ENCODE measurements at places on chromosomes 5 and 9.
A peak's percentile ranks its signal among the peaks of the same experiment; 100 is the strongest.

- DNase-seq, result no peak
These were observed 367.4 kb upstream of the SMARCA2 start for GRCh38 chr9:1647776-1648175.

DNA sequence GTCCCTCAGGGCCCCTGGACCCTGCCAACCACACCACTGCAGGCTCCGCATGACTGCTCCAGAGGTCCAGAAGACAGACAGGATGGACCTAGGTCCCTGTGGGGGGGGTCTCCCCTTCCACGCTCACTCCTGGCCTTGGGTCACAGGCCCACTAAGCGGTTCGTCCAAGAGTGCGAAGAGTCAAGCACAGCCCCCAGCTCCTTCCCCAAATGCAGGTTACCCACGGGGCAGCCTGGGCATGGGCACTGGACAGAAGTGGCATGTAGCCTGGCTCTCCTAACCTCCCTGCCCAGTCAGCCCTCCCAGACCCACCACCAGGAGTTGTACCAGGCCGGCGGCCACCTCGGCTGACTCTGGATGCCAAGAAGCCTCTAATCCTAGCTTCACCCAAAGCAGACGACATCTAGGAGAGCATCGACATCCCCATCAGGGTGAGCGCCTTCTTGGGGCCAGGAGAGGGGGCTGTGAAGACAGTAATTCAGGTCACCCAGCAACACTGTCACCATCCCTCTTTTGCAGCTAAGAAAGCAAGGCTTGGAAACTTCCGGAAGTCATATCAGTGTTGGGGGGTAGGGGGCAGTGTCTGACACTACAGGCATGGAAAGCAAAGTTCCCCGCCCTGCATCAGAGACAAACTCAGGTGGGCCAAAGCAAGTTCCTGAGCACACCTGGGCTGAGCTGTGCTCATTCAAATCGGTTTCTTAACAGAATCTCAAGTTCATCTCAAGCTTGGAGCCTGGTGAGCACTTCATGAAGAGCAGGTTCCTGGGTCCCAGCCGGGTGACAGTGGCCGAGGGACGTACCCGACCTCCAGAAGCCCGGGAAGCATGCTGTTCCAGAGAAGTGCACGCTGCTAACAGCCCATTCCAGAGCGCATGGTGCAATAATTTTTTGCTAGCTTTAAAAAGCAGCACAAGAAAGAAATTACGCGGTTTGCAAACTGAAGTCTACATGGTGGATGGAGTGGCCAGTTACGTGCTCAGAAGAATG lies 68.7 kb downstream of the SEMA4D start:
- DNase-seq, result no peak

- DNase-seq, result no peak
These were observed 148.2 kb downstream of the C9orf50 start for GRCh38 chr9:129472651-129473102.

DNA sequence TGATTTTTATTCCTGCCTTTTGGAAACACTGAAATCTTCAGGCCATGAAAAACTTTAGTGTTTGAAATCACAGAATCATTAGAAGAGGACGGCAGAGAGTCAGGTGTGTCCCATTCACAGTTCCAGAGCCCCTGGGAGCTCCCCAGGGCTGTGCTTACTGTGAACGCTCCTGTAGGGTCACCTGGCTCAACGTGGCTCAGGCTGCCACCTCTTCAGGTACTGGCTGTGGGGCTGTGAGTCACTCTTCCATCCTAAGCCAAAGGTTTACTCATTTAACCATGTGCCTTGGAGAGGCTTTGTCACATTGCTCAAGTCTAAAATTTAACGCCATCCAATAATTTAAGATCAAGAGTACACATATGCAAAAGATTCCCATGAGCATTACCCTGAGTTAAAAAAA lies 50.2 kb upstream of the FSTL4 start:
- no peak for DNase-seq

GRCh38 chr9:132957805-132958204 lies 13.4 kb upstream of the TSC1 start:
- DNase-seq, result no peak

GRCh38 chr9:20377790-20378189 lies 244.5 kb downstream of the MLLT3 start:
- no peak for DNase-seq

DNA sequence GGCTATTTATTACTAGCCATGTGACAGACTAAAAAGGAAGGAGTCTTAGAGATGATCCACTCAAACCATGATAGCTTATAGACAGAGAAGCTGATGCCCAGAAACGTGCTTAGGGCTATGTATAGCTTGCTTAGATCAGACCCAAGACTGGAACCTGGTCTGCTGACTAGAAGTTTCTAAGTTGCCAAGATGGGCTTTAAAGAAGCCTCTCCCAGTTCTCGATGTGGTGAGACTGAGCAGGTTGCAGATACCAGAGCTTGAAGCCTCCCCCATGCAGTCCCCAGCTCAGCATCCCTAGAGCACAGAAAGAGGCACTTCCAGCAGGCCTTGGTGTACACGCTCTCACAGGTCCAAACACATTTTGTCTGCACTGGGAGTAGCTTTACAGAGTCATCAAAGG lies 51.1 kb upstream of the ATP10B start:
- no peak for DNase-seq

DNA sequence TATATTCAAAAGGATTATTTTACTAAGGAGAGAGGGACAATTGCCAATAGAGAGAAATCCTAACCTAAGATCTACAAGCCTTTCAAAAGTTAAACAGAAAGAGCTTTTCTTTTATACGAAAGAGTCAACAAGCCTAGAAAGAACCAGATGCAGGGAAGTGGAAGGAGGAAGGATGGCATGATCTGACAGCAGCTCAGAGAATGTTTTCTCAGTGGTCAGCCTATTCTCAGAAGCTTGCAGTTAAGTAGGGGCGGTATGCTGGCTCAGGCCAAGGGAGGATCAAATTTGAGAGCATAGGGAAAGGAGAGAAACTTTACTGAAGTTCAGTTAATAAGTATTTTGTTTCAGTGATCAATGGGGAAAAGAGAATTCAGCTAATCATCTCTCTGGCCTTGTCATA lies 88.0 kb upstream of the FTMT start:
- no peak for DNase-seq

- no peak for DNase-seq
These were observed 4.5 kb downstream of the CEMIP2 start for GRCh38 chr9:71763832-71764231.

DNA sequence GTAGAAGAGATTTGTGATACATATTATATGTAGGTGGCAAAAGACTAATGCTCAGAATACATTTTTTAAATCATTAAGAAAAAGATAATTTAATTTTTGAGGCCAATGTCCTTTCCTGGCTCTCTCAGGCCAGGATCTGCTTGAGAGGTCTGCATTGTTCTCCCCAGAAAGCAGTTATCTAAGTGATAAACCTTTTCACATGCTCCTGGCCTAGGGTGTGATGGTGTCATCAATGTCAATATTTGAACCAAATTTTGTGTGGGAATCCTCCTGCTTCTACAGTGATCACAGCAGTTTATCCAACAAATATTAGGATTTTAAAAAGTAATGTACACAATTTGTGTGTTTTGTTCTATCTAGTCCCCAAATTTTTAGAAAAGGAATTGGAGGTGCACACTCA lies 166.6 kb downstream of the DIRAS2 start:
- no peak for DNase-seq

DNA sequence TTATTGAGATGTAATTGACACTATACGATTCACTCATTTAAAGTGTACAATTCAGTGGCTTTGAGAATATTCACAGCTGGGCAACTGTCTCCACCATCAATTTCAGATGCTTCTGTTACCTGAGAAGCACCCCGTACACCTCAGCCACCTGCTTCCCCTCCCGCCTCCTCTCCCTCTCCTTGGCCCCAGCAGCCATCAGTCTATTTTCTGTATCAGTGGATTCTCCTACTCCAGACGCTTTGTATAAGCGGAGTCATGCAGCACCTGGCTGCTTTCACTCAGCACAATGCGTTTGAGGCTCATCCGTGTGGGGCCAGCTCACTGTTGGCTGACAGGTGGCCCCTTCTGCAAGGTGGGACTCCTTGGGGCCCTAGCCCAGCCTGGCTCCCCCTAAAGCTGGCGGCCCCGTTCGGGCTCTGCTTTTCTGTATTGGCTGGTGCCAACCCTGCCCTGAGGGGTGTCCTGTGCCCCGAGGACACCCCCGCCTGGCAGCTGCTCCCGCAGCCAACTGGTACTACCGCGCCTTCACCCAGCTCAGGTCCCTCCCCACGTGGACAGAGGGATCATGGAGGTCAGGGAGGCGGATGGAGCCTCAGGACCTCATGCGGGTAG lies 124.4 kb upstream of the COL5A1 start:
- DNase-seq, result peak; percentile 80

GRCh38 chr9:123225995-123226394 lies 42.4 kb downstream of the STRBP start:
- DNase-seq, result no peak

DNA sequence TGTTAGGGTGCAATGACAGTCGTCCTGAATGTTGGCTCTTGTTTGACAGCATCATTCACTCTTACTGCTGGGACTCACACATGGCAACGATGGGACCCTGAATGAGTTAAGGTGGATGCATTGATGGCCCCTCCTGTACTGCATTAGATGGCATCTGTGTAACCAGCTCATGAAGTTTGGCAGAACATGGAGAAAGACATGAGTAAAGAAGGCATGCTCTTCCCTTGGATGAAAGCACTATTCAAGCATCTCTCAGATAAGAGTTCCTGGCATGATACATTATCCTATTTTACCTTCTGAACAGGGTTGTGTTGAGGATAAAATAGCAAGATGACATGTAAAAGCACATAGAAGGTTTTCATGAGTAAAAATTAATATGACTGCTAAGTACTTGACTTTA lies 142.2 kb upstream of the GAS1 start:
- DNase-seq, result no peak

DNA sequence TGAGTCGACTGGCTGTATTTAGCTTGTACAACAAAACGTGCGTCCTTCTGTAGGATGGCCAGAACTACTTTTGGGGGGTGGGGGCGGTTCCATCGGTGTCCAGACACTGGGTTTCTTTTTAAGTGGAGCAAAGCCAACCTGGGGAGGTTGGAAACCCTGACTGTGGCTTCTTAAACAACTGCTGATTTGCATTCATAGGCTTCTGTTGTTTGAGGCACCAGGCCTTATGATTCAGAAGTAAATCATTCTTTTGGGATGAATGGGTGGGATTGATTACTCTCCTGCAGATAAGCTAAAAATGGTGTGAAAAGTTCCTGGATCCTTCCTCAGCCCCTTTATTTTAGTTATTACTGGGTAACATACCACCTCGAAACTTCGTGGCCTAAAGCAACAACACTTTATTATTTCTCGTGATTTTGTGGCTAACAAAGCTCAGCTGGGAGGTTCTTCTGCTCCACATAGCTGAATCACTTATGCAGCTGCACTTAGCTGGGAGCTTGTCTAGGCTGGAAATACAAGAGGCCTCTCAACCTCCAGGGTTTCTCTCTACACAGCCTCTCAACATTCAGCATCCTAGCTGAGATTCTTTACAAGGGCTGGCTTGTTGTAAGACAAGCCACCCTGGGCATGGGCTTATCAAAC lies 12.2 kb upstream of the SMIM32 start:
- DNase-seq, result no peak

- DNase-seq, result no peak
These were observed 12.8 kb downstream of the UBE2B start for GRCh38 chr5:134383980-134384697.

DNA sequence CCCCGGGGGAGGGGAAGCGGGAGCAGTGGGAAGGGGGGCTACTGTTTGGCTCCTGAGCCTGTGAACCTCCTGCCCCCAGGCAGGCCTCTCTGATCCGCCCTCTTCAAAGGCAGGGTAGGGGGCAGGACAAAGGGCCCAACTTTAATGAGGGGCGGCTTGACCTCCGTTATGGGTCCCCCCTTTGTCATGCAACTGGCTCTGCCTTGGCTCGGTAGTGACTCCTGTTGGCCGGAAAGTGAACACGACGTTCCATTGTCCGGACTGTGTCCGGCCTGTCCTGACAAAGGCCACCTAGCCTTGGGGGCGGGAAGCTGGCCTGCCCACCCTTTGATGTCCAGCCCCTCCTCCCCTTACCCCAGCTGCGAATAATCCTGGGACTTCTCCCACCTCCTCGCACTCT lies 1.3 kb downstream of the CDX1 start:
- no peak for DNase-seq

DNA sequence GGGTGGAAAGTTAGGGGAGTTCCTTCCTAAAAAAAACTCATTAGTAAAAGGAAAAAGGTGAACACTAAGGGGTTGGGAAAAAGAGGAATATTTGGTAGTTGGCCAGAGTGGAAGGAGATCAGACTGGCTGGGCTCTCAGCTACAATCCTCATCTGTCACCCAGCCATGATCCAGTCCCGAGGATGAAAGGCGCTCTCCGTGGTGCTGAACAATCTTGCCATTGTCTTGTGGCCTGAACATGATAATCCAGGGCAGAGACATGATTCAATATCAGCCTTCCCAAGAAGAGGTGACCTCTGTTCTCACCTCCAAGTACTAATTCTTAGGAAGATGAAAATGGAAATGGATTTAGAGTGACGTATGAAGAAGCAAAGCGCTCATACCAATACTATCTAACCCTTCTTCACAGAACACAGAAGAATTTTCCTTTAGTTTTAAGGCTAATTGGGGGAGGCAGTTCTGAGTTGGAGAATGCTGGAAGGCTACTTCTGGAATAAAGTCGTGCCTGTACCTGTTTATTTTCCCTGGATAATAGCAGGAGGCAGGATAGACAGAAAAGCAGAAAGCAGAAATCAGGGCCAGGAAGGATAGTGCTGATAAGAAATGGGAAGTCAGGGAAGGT lies 36.6 kb upstream of the MYORG start:
- no peak for DNase-seq

DNA sequence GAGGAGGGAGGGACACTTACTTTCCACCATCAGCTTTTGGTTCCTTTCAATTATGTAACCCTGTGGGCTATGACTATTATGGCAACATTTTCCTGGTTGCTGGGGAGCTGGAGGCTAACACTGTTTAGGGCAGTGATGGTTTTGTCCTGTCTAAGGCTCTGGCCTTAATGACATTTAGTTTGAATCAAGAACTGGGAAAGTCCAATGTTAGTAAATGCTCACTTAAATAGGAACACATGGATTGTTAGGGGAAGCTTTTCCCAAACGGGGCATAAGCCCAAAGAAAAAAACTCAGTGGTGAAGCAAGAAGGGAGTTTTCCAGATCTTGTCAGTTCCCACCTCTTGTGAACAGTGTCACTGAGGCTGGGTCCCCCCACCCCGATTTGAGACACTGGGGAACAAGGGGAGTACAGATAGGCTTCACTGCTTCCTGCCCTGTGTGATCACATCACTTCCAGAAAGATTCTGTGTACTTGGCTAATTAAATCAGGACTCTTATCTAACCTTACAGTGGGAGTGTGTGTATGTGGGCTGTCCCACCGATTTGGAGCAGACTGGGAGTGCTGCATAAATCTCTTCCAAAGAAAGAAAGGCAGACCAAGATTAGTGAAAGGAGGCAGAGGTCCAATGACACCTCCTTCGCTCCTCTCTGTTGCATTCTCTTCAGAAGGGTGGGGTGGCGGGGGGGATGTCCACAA lies 206.4 kb downstream of the PTTG1 start:
- no peak for DNase-seq

DNA sequence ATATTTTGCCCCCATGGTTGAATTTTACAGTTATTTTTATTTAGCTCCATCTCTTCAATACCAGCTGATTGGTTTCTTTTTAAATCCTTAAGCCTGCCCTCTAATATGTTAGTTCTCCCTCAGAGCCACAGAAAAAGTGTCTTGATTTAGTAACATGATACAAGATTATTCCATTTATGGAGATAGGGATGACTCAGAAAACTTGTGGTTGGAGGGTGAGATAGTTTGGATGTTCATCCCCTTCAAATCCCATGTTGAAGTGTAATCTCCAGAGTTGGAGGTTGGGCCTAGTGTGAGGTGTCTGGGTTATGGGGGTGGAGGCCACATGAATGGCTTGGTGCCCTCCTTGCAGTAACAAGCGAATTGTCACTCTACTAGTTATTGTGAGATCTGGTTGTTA lies 115.7 kb downstream of the FBXO38 start:
- no peak for DNase-seq

- no peak for DNase-seq
These were observed 24.4 kb upstream of the FNIP1 start for GRCh38 chr5:131821221-131821620.
